ENCODE measurements at places on chromosomes 5 and 9.

DNA sequence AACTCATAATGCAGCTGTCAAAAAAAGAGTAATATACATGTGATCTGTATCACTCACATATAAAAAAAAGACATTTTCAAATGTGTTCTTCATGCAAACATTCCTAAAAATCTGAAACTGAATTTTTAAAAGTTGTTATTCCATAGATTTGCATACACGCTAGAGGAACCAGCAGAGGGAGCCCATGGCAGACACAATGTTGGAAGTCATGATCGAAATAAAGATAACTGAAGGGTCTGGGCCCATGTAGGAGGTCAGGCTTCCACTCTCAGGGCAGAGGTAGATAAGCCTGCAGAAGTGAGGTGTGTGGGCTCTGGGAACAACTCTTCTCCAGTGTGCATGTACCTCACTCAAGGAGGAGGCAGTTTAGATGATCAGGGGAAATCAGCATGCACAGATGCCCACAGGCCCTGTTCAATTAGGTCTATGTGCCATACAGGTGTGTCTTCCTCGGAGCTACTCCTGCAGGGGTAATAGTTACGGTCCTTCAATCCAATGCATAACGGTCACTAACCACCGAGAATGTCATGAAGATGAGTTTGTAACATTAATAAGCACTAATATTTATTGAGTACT is 208.6 kb downstream of the EPB41L4A start:
- peak; percentile 3 for DNase-seq

GRCh38 chr5:114243972-114244317 is 117.9 kb upstream of the KCNN2 start:
- DNase-seq: no peak

DNA sequence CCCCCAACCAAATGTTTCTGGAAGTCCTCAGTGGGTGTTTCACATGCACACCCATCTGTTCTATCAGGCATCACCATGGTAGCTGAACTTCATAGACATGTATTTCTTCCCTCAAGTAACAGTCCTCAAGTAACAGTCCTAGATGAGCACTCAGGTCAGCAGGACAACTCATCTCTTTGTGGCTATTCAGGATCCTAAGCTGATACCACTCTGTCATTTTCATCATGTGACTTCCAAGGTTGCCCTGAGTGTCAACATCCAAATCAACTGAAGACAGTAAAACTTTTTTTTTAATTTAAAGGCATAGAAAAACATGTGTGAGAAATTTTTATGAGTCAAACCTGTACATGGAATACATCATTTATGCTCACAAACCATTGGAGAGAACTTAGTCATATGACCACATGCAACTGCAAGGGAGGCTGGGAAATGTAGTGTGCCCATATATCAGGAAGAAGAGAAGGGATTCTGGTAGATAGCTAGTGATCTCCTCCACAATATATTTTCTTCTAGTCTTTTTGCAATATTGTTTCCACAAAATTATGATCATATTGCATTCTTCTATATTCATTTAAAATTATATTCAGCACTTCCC is 64.2 kb upstream of the FST start:
- no peak for DNase-seq

- no peak for DNase-seq
Observed at GRCh38 chr5:19855931-19856330, 132.1 kb downstream of the CDH18 start.

GRCh38 chr5:40570408-40571129 is 109.1 kb upstream of the PTGER4 start:
- DNase-seq: no peak

DNA sequence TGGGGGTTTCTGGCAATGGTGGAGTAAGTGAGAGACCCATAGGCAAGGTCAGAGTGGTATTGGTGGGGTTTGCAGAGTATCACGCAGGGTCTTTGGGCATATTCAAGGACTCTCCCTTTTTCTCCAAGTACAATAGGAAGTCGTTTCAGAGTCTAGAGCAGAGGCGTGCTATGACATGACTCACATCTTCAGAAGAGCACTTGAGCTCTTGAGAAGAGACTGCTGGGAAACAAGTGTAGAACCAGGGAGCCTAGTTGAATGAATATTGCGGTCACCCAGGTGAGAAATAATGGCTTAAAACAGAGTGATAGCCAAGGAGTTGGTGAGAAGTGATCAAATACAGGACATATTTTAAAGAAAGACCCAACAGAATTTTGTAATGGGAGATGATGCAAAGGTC is 813.4 kb downstream of the TLE1 start:
- DNase-seq: no peak

DNA sequence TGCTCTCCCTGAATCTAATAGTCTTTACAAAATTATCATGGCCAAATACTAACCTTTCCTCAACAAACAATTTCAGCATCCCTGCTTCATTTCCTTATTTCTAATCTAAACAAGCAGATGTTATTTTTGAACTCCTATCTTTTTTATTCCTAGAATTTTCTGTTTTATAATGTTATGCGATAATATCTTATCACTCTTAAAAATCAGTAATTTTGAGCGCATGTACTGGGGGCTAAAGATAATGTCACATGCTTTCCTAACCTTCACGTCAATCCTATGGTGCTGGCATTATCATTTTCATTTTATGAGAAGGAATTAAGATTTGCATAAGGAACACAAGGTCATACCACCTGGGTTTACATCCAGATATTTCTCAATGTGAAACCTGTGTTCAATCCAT is 648.0 kb downstream of the BRINP1 start:
- no peak for DNase-seq

DNA sequence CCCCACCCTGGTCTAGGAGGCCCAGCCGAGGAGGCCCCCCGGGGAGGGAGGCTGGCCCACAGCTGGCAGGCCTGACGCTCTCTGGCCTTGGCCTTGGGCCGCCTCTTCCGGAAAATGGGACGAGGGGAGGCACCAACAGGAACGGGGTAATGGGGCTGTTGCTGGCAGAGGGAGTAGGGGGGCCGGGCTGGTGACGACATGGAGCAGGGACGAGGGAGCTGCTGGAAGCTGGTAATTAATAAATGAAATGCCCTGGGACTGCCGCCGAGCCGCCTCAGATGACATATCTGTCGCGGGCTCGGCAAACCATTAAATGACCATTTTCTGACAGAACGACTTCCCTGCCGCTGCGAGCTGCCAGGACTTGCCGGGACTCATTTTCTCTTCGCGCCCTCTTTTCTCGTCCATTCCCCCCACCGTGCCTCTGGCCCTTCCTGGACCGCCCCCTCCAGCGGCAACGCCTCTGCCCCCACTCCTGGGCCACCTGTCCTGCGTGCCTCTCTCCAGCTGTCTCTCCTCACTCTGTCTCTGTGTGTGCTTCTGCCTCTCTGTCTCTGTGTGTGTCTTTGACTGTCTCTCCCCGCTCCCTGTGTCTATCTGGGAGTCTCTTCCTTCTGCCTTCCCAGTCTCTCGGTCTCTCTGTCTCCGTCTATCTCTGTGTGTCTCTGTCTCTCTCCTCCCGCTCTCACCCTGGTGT is 215.7 kb downstream of the PAX5 start:
- no peak for DNase-seq

GRCh38 chr9:129346046-129346445 is 168.0 kb upstream of the IER5L start:
- no peak for DNase-seq

DNA sequence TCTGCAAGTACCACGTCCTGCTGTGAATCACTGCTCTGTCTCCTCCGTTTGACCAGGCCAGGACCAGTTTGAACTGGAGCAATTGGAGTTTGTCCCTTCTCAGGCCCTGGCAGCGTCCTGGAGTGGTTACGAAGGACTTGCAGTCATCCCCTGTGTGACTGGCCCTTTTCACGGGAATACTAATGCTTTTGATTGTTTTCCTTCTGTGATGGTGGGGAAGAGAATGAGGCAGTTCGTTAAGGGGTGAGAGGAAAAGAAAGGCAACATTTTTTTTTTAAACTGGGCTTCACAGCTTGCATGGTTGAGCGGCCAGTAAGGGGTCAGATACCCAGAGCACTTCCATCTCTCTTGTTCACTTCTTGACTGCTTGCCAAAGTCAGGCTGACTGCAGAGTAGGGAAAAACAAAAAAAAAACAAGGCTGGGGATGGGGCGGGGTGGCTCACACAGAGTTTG is 153.5 kb upstream of the STK32A start:
- peak; percentile 67 for DNase-seq

- DNase-seq: no peak
Observed at GRCh38 chr5:30398423-30398822, 795.1 kb upstream of the CDH6 start.

DNA sequence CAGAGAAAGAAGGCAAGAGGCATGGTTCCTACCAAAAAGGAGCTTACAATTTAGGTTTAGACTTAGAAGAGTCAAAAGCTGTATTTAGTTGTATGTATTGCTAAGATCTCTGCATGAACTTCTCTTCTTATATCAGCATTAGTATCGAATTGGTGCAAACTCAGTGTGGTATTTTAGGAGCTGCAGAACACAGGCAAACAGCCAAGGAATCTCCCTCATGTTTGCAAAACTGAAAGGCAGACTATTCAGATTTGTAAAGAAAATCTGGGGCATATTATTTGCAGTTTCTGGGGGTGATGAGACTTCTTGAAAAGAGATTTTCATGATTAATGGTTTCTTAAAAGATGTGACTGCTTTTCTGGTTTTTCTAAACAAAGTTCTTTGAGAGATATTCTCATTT is 252.7 kb downstream of the CEMIP2 start:
- DNase-seq: no peak

GRCh38 chr5:657570-657969 is 35.6 kb downstream of the TPPP start:
- no peak for DNase-seq

DNA sequence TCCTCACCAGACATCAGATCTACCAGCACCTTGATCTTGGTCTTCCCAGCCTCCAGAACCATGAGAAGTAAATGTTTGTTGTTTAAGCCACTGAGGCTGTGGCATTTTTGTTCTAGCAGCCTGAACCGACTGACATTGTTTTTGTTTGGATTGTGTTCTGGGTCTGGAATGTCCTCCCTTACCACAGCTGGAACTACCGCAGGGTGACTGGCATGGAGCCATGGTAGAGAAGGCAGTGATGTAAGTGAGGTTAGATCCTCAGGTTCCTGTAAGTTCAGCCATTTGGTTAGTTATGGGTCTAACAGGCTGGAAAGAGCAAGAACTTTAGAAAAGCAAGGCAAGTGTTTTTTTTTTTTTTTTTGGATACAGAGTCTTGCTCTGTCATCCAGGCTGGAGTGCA is 209.3 kb downstream of the DAB2IP start:
- no peak for DNase-seq

GRCh38 chr5:7615566-7616061 is 219.7 kb downstream of the ADCY2 start:
- no peak for DNase-seq

GRCh38 chr9:127114606-127115005 is 7.8 kb downstream of the ANGPTL2 start:
- DNase-seq: no peak

GRCh38 chr9:20276762-20277161 is 345.5 kb downstream of the MLLT3 start:
- DNase-seq: no peak

GRCh38 chr5:53984971-53985370 is 325.4 kb downstream of the ARL15 start:
- DNase-seq: no peak

- DNase-seq: no peak
Observed at GRCh38 chr9:34125681-34126206, 754 bp downstream of the DCAF12 start.

DNA sequence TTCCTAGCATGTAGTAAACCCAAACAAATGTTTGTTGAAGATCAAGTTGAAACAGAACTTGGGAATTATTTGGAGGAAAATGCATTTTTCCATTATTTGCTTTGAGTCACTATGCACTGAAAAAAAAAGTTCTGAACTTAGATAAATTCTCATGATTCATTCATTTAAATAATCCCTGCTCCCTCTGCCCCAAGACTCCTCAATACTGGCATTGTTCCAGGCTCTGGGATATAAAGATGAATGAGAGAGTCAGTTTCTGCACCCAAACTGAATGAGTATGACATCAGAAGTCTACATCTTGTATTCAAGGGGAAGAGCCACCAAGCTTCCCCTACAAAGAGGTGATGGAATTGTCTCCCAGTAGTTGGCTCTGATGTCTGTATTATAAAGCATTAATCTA is 123.9 kb downstream of the SEC61B start:
- DNase-seq: no peak

- no peak for DNase-seq
Observed at GRCh38 chr9:130142641-130143040, 29.6 kb upstream of the NCS1 start.

DNA sequence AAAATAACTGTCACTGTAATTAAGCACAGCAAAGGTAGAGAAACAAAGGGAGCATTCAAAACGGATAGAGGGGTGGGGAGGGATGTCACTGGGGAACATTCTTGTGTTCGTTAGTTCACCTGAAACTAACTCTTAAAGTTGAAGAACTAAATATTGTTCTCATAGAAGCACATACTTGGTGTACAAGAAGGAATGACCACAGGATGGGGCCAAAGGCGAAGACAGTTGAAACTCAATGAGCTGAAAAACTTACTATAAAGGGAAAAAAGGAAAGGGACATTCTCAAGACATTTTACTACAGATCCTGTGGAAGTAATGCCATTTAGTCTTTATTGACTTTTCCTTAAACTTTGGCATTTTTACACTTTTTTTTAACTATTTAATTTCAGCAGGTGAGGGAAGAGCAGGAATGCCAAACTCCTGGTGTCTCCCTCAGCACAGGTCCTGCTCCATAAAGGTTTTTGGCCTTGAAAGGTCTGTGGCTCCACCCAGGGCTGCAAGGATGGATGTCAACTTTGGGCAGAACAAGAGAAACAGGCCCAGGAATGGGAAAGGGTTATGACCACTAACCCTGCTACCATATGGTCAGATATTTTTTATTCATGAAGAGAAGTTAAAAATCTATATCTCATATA is 197.6 kb upstream of the RASA1 start:
- DNase-seq: no peak

DNA sequence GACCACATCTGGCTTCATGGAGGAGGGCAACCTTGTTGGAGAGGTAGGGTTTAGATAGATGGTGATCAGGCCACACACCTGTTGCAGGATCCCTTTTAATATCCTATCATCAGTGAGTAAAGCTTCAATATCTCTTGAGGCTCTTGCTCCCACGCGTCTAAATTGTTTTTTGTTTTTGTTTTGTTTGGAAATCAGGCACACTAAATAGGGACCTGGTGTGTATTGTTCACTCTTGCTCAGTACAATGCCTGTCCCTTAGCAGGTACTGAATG is 2.6 kb upstream of the TMEM268 start:
- no peak for DNase-seq

DNA sequence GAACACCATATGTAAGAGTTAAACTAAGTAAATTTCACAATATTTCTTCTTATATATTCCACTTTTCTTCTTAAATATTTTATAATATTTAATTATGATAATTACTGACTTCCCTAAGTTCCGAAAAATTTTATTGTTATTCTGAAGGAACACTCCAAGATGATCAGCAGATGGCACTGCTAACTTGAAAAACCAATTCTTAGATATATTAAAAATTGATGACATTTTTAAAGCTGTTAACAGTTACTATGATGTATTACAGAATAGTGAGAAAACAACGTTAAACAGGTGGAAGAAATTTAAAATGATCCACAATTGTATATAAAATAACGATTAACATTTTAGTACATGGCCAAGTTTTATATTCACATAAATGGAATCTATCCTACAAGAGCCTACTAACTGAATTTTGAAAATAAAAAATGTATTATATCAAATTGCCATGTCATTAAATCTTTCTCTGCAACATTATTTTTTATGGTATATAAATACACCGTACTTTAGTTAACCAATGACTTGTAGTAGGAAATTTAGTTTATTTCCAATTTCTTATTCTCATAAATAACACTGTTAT is 30.1 kb upstream of the MUSK start:
- DNase-seq: no peak

- DNase-seq: no peak
Observed at GRCh38 chr5:171483551-171484135, 64.2 kb downstream of the FGF18 start.

GRCh38 chr5:142544946-142545649 is 140.8 kb downstream of the FGF1 start:
- DNase-seq: no peak

Measured in occipital lobe (tissue), 3 donors.